Fibroblast of skin of back (primary cell): ENCODE measurements at places on chromosomes 2 and 18.

GRCh38 chr2:136323195-136323594, 205.2 kb upstream of the CXCR4 start:
- DNase-seq, result no peak

DNA sequence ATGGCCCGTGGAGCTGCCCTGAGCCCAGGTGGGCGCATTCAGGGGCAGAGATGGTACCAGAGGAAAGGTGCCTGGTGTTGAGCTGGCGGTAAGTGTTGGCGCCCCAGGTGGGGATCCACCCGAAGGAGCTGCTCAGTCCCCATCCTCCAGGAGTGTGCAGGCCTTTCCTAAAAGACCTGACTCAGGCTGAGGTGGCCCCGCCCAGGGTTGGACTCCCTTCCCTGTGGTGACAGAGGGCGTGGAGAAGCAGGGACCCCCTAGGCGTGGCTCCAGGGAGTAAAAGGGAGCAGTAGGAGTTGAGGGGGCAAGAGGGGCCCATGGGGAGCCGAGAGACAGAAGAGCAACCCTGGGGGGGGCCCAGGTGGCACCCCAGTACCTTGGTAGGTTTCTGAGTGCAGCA, 2.4 kb downstream of the OXER1 start:
- DNase-seq, result no peak

GRCh38 chr2:109614715-109615636, 812 bp downstream of the SOWAHC start:
- DNase-seq, result no peak

- DNase-seq, result peak; percentile 13
These were observed 8.9 kb downstream of the ZAP70 start for GRCh38 chr2:97722227-97722626.

- DNase-seq, result no peak
These were observed 117.3 kb downstream of the MSH2 start for GRCh38 chr2:47520302-47520630.

DNA sequence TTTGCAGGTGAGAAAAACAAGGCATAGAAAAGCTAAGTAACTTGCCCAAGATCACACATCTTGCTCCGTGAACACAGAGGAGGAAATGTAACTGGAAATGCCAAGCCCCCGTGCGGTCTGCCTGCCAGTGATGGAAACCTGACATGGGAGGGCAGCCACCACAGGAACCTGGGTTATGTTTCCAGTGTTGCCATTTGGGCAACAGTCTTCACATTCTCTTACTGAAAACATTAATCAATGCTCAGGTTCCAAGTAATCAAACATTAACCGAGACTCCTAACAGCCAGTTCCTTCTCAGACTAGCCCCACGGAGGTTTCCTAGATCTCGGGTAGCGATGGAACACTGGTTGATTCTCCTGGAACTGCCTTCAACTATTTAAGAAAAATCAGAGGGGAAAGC, 2.5 kb downstream of the TGFA start:
- no peak for DNase-seq

- DNase-seq, result no peak
These were observed 125.8 kb upstream of the TNP1 start for GRCh38 chr2:216985658-216986141.

- no peak for DNase-seq
These were observed 8.1 kb downstream of the VIT start for GRCh38 chr2:36704475-36705150.

DNA sequence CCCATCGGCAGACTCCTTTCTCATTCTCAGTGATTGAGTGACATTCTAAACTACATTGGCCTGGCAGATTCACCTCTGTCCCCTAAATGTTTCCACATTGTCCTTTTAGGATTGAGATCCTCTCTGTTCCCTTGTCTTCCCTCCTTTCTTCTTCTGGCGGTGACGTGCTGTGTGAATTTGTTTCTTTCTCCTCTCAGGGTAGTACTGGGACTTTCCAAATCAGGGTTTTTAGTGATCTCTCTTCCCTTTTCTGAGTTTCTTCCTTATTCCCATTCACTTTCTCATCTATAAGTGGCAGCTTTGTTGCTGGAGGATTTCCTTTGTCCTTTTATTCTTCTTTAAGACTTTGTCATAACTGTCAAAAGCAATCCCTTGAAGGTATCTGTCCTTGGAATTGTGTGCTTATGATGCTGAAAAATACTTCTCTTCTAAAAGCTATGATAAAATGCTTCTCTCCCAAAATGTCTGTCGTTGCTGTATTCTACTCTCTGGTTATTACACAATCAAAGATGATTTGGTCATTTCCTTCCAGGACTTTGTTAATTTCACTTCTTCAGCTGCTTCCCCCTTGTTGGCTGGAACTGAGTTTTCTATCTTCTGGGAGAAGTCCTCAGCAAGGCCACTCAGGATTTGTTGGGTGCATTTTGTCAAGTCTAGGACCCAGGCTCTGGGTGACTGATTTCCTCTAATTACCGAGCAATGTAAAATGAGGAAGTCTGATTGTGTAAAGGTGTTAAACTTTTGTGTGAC, 4.9 kb upstream of the IL1B start:
- no peak for DNase-seq

DNA sequence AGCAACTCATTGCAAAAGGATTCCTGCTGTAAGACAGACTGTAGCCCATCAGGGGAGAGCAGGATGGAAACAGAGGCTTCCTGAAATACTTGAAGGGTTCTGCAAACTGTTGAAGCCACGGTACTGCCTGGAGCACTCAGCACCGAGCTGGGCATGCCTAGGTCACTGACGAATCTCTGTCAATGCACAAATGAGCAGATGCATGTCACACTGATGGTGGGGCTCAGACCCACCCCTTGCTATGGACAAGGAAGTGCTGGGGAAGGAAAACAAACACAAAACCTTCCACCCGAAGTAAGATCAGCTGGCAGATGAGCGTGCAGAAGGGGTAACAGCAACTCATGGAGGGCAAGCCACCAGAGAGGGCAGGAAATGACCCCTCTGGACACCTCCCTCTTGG, 136.7 kb downstream of the BCL2 start:
- no peak for DNase-seq

DNA sequence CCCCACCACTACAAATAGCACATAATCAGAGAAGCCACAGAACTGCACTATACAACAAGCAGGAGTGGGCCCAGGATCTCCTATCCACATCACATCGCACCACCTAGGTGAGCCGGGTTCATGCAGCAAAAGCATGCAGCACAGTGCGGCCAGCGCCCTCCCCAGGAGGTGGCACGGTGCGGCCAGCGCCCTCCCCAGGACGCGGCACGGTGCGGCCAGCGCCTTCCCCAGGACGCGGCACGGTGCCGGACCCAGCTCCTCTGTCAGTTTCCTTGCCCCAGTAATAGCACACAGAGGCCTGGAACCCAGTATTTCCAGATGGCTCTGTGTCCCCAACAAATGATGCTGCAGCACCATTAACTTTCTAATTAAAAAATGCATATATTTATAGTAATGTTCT, 114.1 kb downstream of the EIPR1 start:
- no peak for DNase-seq

GRCh38 chr2:42969231-42970150, 177.1 kb upstream of the HAAO start:
- peak; percentile 99 for DNase-seq

- DNase-seq, result peak; percentile 63
These were observed 38.6 kb upstream of the NOTO start for GRCh38 chr2:73163483-73164367.

- no peak for DNase-seq
These were observed 323.7 kb downstream of the LRRTM1 start for GRCh38 chr2:79980816-79981215.

DNA sequence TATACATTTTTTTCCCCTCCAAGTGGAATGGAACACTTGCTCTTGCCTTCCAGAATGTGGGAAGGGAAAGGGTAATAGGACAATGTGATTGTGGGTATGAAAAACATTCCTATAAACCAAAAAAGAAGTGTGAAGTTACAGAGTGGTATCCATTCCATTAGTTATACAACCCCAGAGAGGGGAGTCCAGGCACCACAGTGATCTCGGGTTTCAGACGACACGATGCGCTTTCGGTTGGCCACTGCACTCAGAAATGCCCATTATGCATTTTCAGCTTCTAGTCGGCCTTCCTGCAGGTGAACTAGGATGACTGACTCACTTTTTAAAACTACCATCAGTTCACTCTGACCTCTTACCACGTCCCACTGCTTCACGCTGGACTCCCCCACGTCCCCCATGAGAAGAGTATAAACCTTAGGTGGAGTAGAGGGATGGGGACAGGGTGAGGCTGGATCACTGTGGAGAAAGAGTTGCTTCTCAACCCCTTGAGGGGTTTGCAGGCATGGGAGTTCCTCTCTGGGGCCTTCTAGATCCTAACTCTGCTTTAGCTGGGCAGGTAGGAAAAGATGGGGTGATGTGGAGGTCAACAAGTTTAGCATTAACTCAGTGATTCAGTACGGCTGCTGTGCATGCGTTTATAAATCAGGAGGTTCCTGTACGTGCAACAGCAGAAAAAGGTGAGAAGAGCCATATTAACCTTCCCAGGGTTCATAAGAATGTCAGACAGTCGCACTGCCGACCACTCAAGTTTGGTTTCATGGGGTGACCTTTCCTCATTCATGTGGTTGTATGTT, 50.5 kb downstream of the ZNF532 start:
- DNase-seq, result peak; percentile 36

DNA sequence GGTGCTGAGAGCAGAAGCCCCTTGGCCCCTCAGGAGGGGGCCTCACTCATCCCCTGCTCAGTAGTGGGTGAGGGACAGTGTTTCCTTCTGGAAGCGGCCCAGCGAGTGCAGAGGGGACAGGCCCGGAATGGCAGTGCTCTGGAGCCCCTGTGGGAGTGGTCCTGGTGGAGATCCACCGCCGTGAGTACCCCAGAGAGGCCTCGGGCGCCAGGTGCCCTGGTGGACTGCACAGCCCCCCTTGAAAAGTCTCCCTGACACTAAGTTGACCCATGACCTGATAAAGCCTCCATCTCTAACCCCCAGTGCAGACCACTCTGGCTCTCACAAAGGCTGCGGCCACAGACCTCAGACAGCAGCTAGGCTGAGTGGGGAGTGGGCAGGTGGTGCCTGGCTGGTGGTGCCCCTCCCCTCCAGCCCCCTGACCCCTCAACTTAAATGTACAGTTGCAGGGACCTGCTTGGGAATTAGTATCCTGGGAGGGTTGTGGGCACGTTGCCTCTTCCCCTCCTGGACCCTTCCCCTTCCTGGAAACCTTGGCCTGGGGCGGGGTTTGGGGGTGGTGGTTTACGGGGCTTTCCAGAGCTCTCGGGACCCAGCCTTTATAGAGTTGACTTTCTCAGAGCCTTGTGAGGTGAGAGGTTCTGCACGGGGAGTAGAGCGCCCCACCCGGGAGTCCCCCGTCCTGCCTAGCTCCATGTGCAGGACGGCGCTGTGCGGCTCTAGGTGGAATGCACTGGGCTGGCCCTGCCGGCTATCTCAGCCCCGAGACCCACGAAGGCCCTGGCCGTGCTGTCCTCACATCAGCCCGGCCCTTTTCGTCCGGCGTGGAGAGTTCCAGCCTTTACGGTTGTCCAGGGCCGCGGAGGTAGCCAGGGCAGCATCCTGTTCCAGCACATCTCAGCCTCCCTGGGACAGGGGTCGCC, 62.7 kb downstream of the RTP5 start:
- DNase-seq, result no peak

DNA sequence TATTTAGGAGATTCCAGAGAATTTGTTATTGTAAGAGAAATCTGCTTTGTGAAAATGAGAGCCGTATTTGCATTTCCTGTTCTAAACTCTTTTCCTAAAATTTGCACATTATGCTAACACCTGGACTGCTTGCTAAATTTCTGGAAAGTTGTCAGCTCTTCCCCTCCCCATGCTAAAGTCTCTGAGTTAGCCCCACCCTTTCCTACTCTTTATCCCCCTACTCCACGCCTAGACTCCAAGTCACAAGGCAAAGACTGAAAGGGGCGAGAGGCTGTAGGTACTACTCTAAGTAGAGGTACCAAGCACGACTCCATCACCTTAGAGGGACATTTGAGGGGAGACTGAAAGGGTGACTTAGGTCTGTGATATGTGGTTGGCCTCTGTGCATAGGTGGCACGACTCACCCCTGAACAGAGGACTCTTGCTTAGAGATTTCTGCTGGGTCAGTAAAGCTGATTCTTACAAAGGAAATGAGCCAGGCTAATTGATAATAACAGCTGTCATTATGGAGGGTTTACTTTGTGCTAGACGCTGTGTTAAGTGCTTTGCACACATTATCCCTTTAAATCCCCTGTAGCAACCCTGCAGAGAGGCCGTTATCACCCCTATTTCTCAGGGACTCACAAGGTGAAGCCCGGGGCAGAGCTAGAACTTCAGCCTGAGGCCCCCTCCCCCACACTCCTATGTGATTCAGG, 373.5 kb downstream of the EN1 start:
- no peak for DNase-seq

- DNase-seq, result no peak
These were observed 34.8 kb downstream of the SP110 start for GRCh38 chr2:230184727-230185578.

- peak; percentile 55 for DNase-seq
These were observed 39.0 kb upstream of the MAL start for GRCh38 chr2:94986392-94986963.

- DNase-seq, result no peak
These were observed 123.3 kb downstream of the RNF144A start for GRCh38 chr2:7040547-7040946.

GRCh38 chr18:47179520-47179919, 3.4 kb upstream of the IER3IP1 start:
- DNase-seq, result no peak

DNA sequence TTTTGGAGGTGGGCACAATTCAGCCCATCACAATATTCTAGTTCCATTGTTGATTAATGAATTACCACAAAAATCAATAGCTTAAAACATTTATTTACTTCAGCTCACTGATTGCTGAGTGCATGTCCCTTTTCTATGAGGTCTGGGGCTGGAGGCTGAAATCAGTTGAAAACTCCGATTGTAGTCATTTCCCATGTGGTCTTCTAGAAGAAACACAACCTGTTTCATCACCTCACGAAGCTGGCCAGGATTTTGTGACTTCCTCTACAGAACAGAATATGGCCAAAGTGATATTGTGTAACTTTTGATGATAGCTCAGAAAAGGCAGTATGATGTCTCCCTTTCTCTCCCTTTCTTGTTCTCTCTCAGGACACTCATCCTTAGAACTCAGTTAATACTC, 44.1 kb upstream of the CYRIA start:
- no peak for DNase-seq

DNA sequence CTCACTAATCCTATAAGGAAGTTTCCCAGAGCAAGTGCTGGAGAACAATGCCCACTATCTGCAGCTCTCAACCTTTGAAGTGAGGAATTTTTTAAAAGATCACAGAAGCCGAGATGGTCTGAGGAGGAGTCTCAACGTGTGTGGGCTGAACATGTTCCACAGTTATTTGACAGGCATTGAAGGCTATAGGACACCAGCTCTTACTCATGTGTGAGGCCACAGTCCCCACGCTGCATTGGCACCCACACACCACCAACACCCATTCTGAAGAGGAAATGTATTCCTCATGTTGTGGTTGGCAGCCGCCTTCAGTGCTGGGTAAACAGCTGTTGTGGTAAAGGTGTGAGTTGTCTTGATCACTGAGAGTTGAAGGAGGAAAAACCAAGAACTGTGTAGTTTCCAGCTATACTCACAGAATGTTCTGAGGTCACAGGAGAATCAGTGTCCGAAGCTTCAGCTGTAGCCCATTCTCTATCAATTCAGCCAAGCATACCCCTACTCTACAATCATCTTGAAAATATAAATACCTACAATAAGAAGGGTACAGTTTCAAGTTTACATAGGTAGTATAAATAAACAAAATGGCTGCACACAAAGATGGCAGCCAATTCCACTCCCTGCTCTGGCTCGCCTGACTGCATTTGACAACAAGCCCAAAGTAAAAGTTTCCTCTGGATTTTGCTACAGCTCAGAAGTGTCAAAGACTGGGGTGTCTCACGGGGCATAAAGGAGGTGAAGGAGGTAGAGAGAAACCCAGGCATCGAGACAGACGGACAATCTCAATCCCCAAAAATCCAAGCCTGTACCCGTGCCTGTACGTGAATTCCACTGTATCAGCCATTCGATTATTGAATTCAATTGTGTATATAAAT, 12.1 kb downstream of the CD226 start:
- DNase-seq, result peak; percentile 2
